ENCODE measurements at places on chromosomes 5 and 9.

- H3K36me3 ChIP-seq = peaks cover 49% of the 10 kb centered on the region
- DNase-seq = no peak
- peak overlapping the region; percentile 70 for H3K4me3 ChIP-seq
- H3K4me1 ChIP-seq = peaks cover 9% of the 10 kb centered on the region
- H3K27me3 ChIP-seq = no peaks in the 10 kb centered on the region
These were observed 489 bp downstream of the CHMP5 start for GRCh38 chr9:33265211-33265865.

DNA sequence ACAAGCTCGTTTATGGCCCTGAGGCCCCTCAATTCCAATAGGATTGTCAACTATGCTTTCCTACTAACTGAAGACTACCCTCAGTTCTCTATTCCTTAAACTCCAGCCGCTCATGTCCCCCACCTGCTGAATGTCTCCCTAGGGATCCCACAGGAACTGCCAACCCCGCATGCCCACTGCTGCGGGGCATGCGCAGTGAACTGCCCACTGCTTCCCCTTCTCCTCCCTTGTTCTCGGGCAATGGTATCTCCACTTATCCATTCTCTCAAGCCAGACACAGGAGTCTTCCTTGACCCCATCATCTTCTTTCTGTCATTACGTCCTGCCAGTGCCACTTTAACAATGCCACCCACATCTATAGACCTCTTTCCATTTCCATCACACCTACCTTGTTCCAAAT is 90.0 kb downstream of the FGF18 start:
- no peaks in the 10 kb centered on the region for H3K27me3 ChIP-seq
- H3K4me1 ChIP-seq = peaks cover 5% of the 10 kb centered on the region
- H3K27ac ChIP-seq = no peak overlapping the region
- no peaks in the 10 kb centered on the region for H3K36me3 ChIP-seq
- no peak overlapping the region for H3K4me3 ChIP-seq

- H3K4me3 ChIP-seq = no peak overlapping the region
- peaks cover 43% of the 10 kb centered on the region for H3K36me3 ChIP-seq
- DNase-seq = no peak
- H3K27ac ChIP-seq = no peak overlapping the region
- peaks cover 4% of the 10 kb centered on the region for H3K4me1 ChIP-seq
These were observed 2.9 kb upstream of the DDX41 start for GRCh38 chr5:177519463-177520235.

DNA sequence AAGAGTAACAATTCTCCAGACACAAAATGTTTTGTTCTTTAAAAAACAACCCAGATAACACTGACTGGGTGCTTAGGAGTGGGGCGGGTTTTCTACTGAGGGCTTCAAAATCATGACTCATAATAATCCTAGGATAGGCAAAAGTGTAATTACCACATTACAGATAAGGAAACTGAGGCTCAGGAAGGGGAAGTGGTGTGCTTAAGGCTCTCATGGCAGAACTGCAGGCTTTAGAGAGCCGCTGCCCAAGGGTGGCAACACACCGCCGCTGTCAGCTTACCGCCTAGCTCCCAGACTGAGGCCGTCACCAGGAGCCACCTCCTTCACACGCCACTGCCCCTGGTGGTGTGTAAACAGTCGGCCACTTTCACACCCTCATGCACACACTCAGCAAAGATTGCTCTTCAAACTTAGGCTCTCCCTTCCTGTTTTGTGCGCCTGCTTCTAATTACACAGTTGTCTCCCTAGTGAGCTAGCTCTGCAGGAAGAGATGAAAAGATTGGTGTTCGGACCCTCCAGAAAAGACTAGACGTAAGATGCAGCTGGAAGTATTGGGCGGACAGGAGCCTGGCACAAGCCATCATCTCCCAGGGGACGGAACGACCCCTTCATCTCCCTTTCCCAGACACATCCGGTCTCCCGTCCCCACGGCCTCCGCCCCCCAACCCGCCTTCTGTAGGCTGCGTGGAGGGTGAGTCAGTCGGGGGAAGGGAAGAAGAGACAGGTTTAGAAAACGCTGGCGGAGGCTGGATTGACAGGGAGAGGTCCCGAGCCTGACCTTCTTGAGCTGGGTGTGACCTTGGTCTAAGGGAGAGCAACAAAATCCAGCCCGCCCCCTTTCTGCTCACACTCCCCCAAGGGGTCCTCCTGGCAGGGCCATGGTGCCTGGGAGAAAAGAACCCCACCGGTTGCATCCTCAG is 162.7 kb downstream of the SYK start:
- no peaks in the 10 kb centered on the region for H3K36me3 ChIP-seq
- no peaks in the 10 kb centered on the region for H3K27me3 ChIP-seq
- H3K4me3 ChIP-seq = peak overlapping the region; percentile 20
- peaks cover 17% of the 10 kb centered on the region for H3K4me1 ChIP-seq
- no peak for DNase-seq
- H3K27ac ChIP-seq = peak overlapping the region; percentile 93

DNA sequence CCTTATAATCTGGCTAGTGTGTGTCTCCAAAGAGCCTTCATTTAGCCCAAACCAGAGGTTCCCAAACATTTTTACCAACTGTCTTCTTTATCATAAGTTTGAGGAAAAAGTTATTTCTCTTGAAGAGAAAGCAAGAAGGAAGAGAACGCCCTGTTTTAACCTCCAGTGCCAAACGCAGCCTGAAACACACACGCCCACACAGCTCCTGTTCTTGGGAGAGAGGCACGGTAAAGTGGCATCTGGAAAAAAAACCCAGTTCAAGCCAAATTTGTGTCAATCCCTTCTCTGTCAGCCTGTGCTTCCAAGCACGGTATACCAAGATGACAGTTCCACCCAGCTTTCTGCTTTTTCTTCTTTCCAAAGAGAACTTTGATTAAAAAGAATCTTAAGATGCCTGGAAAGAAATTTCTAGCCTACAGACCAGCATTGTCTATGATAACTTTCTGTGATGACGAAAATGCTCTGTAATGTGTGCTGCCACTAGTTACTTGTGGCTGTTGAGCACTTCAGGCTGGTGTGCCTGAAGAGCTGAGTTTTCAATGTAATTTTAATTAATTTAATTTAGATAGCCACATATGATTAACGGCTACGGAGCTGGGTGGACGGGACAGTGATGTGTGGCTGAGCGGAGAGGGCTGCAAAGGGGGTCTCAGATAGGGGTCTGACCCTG is 62.3 kb downstream of the ACER2 start:
- no peak for DNase-seq
- no peaks in the 10 kb centered on the region for H3K36me3 ChIP-seq
- H3K4me3 ChIP-seq = peak overlapping the region; percentile 43
- H3K27me3 ChIP-seq = no peaks in the 10 kb centered on the region

GRCh38 chr9:107270082-107270481 is 13.0 kb upstream of the RAD23B start:
- H3K27ac ChIP-seq = no peak overlapping the region
- H3K36me3 ChIP-seq = no peaks in the 10 kb centered on the region
- no peaks in the 10 kb centered on the region for H3K27me3 ChIP-seq
- no peak overlapping the region for H3K4me3 ChIP-seq
- H3K4me1 ChIP-seq = no peaks in the 10 kb centered on the region
- DNase-seq = no peak

GRCh38 chr5:22910523-22910922 is 57.4 kb upstream of the CDH12 start:
- H3K27ac ChIP-seq = no peak overlapping the region
- no peak for DNase-seq
- H3K4me3 ChIP-seq = no peak overlapping the region
- H3K4me1 ChIP-seq = no peaks in the 10 kb centered on the region
- H3K27me3 ChIP-seq = no peaks in the 10 kb centered on the region
- no peaks in the 10 kb centered on the region for H3K36me3 ChIP-seq

DNA sequence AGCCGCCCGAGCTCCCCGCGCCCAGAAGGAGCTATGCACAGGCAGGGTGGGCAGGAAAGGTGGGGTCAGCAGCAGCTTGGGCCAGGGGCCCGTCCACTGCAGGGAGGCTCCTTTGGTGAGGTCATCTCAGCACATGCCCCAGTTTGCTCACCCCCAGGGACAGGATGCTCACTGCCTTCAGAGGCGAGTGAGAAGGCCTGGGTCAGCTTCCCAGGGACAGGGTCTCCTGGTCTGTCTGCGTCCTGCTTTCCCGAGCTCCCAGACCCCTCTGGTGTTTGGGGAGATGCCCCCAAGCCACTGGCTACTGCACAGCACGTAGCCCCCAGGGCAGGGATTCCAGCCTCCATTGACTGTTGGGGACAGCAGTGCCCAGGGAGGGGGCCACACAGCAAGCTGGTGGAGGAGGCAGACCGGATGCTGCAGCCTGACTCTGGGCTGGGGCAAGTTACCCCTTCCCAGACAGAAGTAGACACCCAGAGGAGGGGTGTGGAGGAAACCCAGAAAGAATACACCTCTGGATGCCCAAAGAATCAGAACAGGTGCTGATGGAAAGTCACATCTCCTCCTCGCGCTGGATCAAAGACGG is 581 bp upstream of the SARDH start:
- peak overlapping the region; percentile 10 for H3K4me3 ChIP-seq
- no peak overlapping the region for H3K27ac ChIP-seq
- H3K27me3 ChIP-seq = no peaks in the 10 kb centered on the region
- no peaks in the 10 kb centered on the region for H3K36me3 ChIP-seq
- no peaks in the 10 kb centered on the region for H3K4me1 ChIP-seq
- DNase-seq = no peak

DNA sequence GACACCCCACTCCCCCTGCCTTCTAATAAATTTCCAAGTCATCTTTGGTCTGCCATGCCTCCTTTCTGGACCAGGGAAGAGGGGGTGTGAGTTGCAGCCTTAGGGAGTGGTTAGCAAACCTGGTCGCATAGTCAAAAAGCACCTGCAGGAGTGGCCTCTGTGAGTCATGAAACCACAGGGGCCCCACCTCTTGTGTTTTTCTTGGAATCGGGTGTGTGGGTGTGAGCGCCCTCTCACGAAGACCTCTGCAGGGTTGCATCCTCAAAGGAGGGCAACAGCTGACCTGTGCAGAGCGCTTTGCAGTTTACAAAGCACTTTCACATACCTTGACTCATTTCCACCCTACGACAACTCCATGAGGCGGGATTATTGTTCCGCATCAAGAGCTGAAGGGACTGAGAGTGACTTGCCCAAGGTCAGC is 36.8 kb upstream of the TEX48 start:
- no peak for DNase-seq
- no peaks in the 10 kb centered on the region for H3K4me1 ChIP-seq

DNA sequence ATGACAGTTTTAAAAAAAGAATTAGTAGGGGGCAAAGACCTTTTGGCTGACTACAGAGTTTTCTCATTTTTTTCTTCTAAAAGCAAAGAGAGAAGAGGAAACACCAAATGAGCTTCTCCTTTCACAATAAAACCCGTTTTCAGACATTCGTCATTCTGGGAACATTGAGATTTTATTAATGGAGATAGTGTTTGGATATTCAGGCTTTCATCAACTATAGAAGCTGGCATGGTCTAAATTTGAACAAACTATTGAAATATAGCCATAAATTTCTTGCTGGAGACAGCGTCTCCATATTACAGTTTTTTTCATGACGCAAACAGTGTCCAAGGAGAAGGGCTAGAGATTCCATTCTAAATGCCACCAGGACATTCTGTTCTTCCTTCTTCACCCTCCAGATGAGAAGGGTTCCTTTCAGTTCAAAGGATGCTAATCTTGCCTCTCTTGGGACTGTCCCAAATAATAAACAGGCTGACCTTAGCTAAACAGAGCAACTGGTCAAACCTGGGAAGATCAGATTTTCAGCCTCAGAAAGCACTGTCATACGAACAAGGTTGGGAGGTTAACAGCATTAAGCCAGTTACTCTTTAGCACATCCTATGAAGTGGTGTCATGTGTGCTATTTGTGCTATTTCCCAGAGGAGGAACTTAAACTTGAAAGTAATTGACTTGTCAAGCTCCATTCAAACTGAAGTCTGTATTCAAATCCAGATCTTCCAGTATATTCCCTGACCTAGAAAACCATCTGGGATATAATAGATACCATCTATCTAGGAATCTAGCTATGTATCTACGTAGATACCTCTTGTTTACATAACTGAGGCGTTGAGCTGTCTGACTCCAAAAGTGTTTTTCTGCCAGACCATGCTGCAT is 125.6 kb downstream of the LPAR1 start:
- H3K27me3 ChIP-seq = no peaks in the 10 kb centered on the region
- H3K4me3 ChIP-seq = peak overlapping the region; percentile 6
- H3K4me1 ChIP-seq = peaks cover 19% of the 10 kb centered on the region
- H3K27ac ChIP-seq = peak overlapping the region; percentile 72
- no peaks in the 10 kb centered on the region for H3K36me3 ChIP-seq

DNA sequence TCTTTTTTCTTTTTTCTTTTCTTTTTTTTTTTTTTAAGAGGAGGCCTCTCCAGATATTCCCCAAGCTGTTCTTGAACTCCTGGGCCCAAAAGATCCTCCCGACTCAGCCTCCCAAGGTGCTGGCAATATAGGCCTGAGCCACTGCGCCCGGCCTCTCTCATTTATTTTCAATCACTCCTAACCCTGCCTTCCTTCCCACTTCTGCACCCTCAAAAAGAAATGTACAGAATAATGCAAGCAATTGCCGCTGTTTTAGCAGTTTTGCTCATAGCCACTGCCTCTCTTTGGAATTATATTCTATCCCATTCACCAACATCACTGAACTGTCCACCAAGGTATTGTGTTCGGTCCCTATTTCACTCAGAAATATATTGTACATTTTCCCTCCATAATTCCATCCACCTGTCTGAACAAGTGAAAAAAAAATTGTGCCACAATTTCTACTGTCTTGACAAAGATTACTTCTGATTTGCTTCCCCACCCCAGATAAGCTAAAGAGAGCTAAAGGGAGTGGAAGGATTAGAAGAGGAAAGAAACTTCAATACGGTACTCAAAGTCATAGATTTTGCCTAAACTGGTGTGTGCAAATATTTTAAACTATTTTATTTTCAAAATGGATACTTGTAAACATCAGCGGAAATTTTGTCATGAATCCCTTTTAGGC is 1.9 kb downstream of the FNBP1 start:
- DNase-seq = peak; percentile 19
- no peaks in the 10 kb centered on the region for H3K36me3 ChIP-seq
- H3K4me3 ChIP-seq = peak overlapping the region; percentile 94
- H3K4me1 ChIP-seq = peaks cover 3% of the 10 kb centered on the region
- H3K27me3 ChIP-seq = no peaks in the 10 kb centered on the region
- peak overlapping the region; percentile 95 for H3K27ac ChIP-seq

- no peak overlapping the region for H3K4me3 ChIP-seq
- DNase-seq = no peak
- H3K27ac ChIP-seq = no peak overlapping the region
- no peaks in the 10 kb centered on the region for H3K4me1 ChIP-seq
- H3K27me3 ChIP-seq = no peaks in the 10 kb centered on the region
These were observed 190.2 kb downstream of the CACNA1B start for GRCh38 chr9:138067613-138068367.

GRCh38 chr5:143416411-143416810 is 12.9 kb upstream of the NR3C1 start:
- no peaks in the 10 kb centered on the region for H3K36me3 ChIP-seq
- H3K27ac ChIP-seq = no peak overlapping the region
- H3K4me3 ChIP-seq = no peak overlapping the region
- no peak for DNase-seq
- H3K4me1 ChIP-seq = no peaks in the 10 kb centered on the region
- no peaks in the 10 kb centered on the region for H3K27me3 ChIP-seq

- no peaks in the 10 kb centered on the region for H3K36me3 ChIP-seq
- no peak overlapping the region for H3K4me3 ChIP-seq
- H3K27ac ChIP-seq = no peak overlapping the region
These were observed 244.7 kb upstream of the RPS23 start for GRCh38 chr5:82522897-82523296.

GRCh38 chr9:110095776-110096175 is 112.2 kb downstream of the C9orf152 start:
- no peaks in the 10 kb centered on the region for H3K27me3 ChIP-seq
- no peaks in the 10 kb centered on the region for H3K36me3 ChIP-seq
- H3K4me3 ChIP-seq = no peak overlapping the region

Data from ascending aorta (tissue), 2 donors.